ENCODE measurements at places on chromosomes 3 and 15.
A peak's percentile ranks its signal among the peaks of the same experiment; 100 is the strongest.

- DNase-seq: no peak
These were observed 985 bp downstream of the LCMT2 start for GRCh38 chr15:43329217-43329959.

- DNase-seq: no peak
These were observed 6.1 kb downstream of the PTX3 start for GRCh38 chr3:157442729-157443128.

DNA sequence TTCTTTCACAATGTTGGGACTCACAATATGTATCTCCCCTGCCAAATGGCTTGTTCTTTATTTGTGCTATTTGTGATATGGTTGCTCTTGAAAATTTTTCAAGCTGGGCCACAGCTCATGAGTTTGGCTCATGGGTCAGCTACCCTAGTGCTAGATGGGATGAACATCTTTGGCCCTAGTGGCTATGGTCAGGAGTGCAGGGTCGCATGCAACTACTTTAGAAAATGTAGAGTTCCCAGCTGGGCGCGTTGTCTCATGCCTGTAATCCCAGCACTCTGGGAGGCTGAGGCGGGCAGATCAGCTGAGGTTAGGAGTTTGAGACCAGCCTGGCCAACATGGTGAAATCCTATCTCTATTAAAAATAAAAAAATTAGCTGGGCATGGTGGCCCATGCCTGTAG lies 55.8 kb downstream of the POLR2M start:
- DNase-seq: no peak

DNA sequence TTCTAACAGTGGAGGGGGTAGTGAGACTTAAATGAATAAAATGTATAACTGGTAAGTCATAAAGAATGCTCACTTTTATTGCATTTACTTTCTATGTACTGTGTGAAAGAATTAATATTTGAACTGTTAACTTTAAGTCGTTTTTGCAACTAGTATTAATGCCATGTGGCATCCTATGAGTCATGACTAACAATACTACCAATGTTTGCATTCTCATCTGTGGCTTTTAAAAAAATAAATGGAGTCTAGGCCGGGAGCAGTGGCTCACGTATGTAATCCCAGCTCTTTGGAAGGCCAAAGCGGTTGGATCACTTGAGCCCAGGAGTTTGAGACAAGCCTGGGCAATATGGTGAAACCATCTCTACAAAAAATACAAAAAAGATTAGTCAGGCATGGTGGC lies 5.2 kb downstream of the C3orf49 start:
- DNase-seq: no peak

GRCh38 chr15:41116116-41116961 lies at the start of gene INO80:
Gene INO80, minus strand, starts transcription at chr15:41116280. Its CDS starts 19,970 bp downstream, at chr15:41096310.
- DNase-seq: peak; percentile 94

- DNase-seq: no peak
These were observed 200.3 kb downstream of the KBTBD8 start for GRCh38 chr3:67198374-67198773.

GRCh38 chr3:40714771-40715345 lies 190.1 kb downstream of the ZNF621 start:
- DNase-seq: no peak

GRCh38 chr3:4744405-4745234 lies 234.6 kb upstream of the BHLHE40 start:
- DNase-seq: peak; percentile 49

GRCh38 chr3:71582036-71582611 lies 1.4 kb downstream of the FOXP1 start:
- no peak for DNase-seq

DNA sequence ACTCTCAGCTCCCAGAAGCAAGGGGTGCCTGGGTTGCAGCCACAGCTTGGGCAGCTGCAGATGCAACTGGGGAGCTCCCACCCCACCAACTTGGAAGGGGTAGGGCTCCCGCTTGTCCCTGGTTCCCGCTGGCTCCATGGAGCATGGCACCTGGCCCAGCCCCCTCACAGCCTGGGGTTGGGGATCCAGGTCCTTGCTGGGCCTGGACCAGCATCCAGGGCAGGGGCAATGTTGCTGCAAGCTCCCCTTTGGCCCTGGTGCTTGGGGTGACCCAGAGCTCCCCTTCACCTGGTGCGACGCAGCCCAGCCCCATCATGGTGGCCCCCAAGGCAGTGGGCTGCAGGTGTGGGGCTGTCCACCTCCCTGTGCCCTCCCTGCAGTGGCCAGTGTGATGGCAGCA lies 99.6 kb upstream of the FRMD4B start:
- DNase-seq: no peak

Data from pulmonary artery endothelial cell (primary cell).